ENCODE measurements at places on chromosomes 3 and 15.

GRCh38 chr3:129855170-129855831 is 38.2 kb downstream of the TMCC1 start:
- no peak for DNase-seq

- DNase-seq, result no peak
Observed at GRCh38 chr3:149390772-149391212, 13.3 kb upstream of the TM4SF1 start.

- no peak for DNase-seq
Observed at GRCh38 chr3:176521531-176522175, 675.6 kb downstream of the TBL1XR1 start.

DNA sequence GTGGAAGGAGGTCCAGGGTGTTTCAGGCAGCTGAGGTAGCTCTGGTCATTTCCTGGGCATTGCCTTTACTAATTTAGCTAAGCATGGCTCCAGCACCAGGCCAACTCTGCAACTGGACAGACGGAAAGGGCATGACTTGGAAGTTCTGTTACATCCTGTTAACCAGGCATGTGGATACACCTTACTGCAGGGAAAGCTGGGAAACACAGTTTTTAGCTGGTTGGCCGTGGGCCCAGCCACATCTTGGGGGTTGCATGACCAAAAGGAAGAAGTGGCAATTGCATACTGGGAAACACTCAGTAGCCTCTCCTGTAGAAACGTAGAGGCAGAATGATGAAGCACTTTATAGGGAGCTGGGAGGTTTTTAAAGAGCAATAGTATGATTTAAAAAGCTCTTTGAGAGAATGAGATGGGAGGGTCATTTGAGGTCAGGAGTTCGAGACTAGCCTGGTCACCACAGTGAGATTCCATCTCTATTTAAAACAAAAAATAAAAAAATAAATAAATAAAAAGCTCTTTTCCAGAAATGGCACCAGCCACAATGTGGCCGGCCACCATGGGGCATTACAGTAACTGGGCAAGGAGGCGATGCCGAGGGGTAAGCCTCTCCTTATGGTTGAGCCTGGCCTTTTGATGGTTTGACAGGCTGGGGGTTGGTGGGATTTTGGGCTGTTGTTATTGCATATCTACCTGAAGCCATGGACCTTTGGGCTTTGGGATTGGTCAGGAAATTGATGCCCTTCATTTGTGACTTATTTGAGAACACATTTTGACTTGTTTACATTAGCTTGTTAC is 28.6 kb downstream of the TRAK1 start:
- DNase-seq, result no peak

DNA sequence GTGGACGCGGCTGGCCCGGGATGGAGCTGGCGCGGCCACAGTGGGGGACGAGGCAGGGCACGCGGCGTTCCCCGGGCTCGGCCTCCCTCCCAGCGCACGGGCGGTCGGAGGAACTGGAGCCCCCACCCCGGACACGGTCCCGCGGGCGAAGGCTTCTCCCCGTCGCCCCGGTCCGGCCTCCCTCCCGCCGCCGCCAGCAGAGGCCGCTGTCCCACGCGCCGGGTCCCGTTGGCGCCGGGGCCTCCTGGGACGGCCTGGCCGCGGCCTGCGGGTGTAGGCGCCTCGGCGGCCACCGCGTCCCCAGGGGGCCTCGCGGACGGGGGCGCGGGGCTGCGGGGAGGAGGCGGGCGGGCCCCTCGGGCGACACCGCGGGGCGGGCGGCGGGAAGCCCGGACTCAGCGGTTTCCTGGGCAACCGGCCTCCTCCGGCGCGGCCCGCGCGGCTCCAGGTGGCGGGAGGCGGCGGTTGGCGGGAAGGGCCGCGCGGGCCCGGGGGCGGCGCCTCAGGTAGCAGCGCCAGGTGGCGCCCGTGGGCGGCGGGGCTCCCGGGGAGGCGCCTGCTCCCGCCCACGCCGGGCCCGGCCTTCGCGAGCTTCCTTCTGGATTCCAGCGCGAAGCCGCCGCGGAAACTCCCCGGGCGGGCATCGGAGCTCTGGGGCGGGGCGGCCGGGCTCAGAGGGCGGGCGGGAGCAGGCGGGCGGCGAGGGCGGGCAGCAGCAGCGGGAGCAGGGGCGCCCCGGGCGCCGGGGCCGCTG is 26.7 kb downstream of the MELTF start:
- DNase-seq, result no peak

GRCh38 chr3:143070977-143071551 is 48.5 kb upstream of the CHST2 start:
- no peak for DNase-seq

- DNase-seq, result peak; percentile 85
Observed at GRCh38 chr3:46845397-46845859, 17.8 kb downstream of the MYL3 start.

DNA sequence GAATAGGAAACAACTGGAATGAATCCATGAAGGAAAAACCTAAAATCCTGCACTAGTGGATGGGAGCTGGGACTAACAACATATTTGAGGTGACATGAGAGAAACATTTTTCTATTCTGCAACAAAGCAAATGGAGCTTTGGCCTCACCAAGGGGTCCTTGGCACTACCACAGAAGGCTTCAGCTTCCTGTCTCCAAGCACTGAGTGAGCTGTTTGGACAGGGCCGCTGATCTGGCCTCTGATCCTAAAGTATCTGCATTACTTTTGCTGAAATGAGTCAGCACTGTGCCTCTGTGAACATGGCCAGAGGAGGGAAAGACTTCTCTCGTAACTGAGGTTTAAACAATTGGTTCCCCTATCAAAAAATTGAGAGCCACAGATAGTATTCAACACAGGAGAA is 9.0 kb downstream of the ARPP21 start:
- no peak for DNase-seq

DNA sequence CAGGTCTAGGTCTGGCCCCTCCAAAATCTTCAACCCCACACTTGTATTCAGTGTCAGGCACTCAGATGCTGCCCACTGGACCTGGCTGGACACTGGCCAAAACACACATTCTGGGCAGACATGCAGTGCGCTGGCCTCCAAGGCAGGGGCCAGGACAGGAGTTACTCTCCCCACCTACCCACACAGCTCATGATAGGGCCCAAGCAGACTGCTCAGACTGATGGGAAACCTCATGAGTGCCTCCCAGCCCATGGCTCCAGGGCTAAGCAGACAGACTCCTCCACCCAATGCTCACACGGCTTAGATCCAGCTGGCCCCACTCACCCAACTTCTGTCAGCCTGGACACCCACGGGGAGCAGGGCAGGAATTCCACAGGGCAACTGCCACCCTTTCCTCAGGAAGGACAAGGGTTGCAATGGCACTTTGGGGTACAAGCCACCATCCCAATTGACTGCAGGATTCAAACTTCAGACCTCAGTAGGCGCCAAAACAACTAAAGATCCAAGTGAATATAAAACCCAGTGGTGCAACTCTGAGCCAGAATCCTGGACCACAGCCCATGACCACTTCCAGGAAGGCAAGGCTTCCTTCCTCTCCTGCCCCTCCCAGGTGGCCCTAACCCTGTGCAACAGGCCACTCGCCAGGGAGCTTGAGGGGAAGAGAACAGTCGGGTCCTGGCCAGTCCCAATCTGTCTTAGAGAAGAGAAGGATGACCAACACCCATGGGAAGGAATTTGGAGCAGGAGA is 1.4 kb downstream of the LTF start:
- DNase-seq, result no peak

DNA sequence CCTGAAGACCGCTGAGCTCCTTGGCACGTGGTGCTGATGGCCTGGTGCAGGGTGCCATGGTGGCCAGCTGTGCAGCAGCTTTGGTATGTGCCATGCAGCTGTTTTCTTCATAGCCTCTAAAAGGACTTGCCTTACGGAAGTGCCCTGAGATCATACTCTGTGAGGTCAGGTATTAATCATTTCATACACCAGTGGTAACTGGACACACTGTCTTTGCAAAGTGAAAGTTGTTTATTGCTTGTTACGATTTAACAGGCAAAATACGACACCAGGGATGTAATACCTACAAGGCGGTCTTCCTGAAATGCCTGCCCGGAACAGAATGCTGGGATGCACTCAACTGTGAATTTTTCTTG is 184.6 kb downstream of the ATP10A start:
- DNase-seq, result no peak

DNA sequence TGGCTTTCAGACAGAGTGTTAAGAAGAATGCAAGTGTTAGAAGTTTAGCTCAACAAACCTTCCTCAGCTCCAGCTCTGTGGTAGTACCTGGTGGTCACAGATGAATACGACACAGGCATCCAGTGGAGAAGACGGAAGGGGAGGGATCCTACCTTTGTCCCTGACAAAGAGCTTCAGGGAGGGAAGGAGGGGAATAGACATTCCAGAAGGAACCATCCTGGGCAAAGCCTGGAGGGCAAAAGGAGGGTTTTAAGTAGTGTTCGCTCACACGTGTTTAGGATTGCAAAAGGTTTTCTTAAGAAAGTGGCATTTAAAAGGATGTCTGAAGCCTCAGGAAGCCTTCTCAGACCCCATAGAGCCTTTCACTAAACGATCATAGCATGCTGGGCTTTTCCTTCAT is 2.8 kb downstream of the CHCHD4 start:
- DNase-seq, result no peak

GRCh38 chr3:41638381-41638780 is 323.5 kb downstream of the ULK4 start:
- DNase-seq, result no peak

- no peak for DNase-seq
Observed at GRCh38 chr3:104887619-104888018, 479.1 kb upstream of the ALCAM start.

DNA sequence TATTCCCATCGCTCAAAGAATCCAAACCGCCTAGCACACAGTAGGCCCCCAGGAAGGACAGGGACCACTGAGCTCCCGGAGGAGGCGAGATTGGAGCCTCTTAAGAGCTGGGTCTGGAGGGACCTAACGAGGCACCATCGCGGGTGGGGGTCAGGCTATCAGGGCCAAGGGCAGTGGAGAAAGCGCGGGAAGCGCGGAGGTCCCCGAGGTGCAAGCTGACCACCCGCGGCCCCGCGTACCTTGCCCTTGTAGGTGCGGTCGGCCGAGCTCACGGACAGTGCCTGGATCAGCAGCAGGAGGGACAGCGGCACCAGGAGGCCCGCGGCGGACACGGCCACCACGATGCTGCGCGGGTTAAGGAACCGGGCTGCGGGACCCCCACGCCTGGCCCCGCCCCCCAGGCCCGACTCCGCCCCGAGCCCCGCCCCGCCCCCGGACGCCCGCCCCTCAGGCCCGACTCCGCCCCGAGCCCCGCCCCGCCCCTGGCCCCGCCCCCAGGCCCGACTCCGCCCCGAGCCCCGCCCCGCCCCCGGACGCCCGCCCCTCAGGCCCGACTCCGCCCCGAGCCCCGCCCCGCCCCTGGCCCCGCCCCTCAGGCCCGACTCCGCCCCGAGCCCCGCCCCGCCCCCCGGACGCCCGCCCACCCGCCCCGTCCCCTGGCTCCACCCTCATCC is 3.9 kb downstream of the ZDHHC19 start:
- no peak for DNase-seq

DNA sequence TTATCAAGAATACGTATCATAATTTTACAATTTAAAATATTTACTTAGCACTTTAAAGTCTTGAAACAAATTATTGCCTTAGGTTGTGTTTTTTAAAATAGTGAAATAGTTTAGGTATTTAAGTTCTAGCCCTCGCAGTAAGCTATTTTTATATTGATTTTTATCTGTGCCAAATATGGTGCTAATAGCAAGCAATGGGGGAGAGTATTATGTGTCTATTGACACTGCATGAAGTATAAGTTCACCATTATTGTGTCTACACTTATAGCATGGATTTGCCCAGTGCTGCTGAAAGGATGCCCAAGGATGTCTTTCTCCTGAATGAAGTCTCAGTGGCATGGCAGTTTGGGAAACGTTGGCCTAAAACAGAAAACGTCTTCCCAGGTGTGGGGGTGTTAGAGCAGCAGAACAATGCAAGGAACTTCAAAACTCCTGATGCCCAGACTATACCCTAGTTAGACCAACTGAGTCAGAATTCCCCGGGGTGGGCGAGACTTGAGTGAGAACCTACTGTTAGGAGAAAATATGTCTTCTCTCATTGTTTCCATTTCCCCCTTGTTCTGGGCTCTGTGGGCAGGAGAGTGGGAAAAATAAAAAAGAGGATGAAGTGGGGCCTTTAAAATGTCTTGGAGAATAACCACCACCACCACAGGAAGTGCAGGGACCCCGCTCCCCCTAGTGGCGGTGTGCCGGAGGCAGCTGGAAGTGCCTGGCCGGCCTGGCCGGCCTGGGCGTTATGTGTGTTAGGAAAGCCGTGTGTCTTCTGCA is 104.2 kb upstream of the SLC7A14 start:
- no peak for DNase-seq

GRCh38 chr15:92082006-92082843 is 228.7 kb downstream of the SLCO3A1 start:
- no peak for DNase-seq

DNA sequence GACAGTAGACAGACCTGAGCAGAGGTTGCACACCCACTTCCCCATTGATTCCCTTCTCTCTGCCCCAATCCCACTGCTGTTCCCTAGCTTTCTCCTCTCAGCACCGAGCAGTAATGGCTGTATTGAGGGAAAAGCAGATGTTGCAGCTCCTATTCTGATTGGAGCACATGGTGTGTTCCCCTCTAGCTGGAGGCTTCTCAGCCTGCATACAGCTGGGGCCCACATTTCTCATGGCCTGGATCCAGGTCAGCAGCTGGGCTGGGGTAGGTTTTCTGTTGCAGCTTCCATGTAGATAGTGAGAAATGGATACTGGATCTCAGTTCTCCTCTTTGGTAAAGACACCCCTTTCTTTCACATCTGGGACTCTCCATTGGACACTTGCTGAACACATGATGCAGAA is 50.1 kb downstream of the RYR3 start:
- DNase-seq, result no peak

GRCh38 chr3:113783980-113784379 is 37.1 kb downstream of the ATP6V1A start:
- no peak for DNase-seq

DNA sequence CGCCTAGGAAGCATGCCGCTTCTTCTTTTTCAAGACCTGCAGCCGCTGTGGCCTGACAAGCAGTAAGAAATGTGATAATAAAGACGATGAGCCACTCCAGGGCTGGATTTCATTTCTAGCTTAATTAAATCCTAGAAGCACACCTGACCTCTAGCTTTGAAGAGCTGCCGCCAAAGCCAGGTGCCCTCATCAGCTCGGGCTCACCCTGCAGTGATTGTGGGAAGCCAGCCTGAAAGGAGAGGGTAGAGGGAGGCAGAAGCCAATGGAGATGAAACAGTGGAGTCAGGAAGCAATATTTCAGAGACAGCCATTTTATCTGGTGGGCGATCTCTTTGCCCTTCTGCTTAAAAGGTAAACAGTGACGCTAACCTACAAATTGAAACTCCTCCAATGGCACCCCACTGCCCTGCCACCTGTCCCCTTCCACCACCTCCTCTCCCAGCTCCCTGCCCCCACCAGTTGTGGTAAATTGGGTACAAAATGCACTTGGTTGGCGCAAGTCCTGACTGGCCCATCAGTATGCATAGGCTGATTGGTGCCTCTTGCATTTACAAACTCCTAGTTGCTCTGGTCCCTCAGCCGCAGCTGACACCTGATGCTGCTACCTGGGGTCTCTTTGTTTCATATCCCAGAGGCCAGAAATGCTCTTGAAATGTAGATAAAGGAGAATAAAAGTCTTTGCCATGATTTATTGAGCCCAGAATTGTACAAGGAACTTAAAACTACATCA is 385.3 kb downstream of the PDCD6IP start:
- DNase-seq, result no peak

GRCh38 chr3:65473736-65474135 is 565.0 kb downstream of the MAGI1 start:
- no peak for DNase-seq
